ENCODE measurements at places on chromosomes 11 and 22.

GRCh38 chr22:35638410-35638809, 9.8 kb upstream of the APOL6 start:
- DNase-seq: no peak

GRCh38 chr22:23216461-23217170, 36.3 kb downstream of the BCR start:
- DNase-seq: no peak

- DNase-seq: no peak
Observed at GRCh38 chr22:29254286-29254660, 13.5 kb downstream of the RHBDD3 start.

DNA sequence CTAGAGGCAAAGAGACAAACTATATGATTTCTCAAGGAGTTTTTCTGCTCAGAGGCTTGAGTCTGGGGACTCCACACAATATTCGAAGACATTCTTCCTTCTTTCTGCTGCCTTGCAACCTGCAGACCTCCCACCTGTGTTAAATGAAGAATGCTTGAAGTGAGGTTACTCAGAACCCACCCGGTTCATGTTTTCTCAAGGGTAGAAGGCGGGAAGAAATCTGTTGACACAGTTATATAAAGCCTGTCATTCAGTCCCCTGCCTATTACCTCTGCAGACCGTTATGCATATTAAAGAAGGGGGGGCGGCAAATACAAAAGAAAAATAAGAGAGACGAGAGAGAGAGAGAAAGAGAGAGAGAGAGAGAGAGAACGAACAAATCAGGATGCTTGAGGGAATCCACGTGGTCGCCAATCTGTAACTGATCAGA, 2.2 kb upstream of the KMT2A start:
- no peak for DNase-seq

DNA sequence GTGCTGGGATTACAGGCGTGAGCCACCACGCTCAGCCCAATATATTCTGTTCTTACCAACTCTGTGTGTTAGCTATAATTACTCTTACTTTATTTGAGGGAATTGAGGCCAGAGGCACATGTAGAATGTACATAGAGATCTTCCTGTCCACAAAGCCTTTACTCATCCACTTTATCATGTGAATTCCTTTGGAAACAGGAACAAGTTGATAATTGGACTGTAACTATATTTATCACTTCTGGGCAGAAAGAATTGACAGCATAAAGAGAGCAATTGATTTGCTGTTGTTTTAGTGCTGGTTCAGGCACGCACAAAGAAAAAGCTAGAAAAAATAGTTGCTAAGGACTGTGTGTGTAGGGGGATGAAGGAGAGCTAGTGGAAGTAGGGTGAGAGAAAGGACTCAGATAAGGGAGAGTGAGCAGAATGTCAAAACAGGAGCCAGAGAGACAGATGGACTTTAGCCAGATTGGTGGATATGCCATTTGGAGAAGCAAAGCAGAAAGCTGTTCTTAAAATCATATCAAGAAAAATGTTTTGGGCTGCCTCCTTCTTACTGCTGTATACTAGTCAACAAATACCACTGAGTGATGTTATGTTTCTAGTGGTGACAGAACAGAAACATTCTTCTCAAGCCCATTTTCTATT, 929.8 kb upstream of the CNTN5 start:
- DNase-seq: no peak

GRCh38 chr22:46121523-46122287, 28.6 kb upstream of the PPARA start:
- no peak for DNase-seq

GRCh38 chr11:1819074-1819473, 15.7 kb upstream of the SYT8 start:
- no peak for DNase-seq

DNA sequence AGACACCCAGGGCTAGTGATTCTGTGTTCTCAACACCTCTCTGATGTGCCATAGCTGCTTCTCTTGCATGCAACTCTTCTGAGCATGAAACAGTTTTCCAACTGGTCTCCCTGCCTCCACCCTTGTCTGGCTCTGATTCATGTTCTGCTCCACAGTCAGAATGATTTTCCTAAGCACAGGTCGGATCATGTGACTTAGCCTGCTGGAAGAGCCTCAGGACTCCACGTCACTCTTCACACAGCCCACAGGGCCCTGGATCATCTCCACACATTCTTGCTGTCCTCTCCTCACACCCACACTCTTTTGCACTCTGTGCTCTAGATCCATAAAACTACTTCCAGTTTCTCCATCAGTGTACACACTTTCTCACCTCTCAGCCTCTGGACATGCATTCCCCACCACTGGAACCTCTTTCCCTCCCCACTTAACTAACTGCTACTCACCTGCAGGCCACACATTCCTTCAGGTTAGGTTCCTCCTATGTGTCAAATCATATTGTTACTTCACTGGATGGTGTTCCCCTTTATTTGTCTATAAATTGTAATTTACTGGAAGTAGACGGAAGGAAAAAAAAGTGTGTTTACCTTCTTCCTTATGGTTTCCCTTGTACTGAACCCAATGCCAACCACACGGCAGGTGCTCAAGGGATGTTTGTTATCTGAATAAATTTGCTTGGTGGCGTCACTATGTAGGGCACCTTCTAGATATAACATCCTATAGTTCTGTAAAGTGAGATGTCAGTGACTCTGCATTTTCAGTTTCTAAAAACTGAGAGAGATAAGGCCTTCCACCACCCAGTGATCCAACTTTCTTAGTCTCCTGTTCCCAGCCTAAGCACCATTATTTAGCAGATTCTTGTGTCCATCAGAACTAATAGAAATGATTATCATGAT, 133.7 kb downstream of the ETS1 start:
- peak; percentile 64 for DNase-seq

DNA sequence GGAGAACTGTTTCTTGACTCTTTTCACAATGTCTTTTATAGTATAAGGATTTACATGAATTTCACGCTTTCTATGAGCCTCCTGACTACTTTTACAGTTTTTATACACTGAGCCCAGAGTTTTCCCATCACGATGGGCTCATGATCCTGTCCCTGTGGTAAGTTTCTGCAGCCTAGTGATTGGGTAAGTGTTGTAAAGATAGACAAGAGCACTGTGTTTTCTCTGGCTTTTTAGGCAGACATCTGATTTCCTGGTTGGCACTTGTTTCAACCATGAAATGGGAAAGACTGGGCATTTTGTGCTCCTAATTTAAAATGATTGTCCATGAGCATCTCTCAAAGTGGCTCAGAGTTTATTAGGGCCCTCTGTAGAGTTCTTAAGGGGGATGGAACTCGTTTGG, 299.0 kb downstream of the FAT3 start:
- DNase-seq: no peak

- no peak for DNase-seq
Observed at GRCh38 chr11:119728211-119728626, 781 bp downstream of the NECTIN1 start.

DNA sequence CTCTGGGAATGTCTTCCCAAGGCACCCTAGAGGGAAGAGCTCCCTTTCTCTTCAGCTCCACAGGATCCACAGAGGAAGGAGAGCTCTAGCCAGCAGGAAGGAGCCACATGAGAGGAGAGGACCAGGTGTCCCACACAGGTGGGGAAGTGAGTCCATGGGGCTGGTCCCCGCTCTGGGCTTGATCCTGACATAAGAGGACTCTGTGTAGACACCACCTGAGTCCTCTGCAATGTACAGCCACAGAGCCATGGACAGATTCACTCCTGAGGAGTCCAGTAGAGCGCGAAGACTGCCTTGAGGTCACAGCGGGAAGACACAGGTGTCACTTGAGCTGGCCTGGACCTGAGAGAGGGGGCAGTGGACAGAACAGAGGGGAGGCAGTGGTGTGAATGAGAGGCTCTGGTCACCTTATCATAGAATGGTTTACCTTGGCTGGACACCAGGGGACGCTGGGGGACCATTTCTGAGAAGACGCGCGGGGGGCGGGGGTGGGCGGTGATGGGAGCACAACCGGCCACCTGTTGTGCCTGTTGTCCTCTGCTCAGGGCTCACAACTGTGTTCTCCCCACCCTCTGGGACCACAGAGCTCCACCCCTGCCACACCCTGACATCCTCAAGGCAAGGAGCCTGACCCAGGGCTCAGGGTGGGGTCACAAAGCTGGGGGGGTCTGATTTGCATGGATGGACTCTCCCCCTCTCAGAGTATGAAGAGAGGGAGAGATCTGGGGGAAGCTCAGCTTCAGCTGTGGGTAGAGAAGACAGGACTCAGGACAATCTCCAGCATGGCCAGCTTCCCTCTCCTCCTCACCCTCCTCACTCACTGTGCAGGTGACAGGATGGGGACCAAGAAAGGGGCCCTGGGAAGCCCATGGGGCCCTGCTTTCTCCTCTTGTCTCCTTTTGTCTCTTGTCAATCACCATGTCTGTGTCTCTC, 128.2 kb downstream of the ZNF280B start:
- DNase-seq: no peak

- no peak for DNase-seq
Observed at GRCh38 chr11:102389253-102389652, 42.2 kb downstream of the BIRC2 start.

- DNase-seq: no peak
Observed at GRCh38 chr11:73463359-73463758, 87.2 kb downstream of the RELT start.

- DNase-seq: no peak
Observed at GRCh38 chr11:62804310-62805075, 747 bp downstream of the NXF1 start.

DNA sequence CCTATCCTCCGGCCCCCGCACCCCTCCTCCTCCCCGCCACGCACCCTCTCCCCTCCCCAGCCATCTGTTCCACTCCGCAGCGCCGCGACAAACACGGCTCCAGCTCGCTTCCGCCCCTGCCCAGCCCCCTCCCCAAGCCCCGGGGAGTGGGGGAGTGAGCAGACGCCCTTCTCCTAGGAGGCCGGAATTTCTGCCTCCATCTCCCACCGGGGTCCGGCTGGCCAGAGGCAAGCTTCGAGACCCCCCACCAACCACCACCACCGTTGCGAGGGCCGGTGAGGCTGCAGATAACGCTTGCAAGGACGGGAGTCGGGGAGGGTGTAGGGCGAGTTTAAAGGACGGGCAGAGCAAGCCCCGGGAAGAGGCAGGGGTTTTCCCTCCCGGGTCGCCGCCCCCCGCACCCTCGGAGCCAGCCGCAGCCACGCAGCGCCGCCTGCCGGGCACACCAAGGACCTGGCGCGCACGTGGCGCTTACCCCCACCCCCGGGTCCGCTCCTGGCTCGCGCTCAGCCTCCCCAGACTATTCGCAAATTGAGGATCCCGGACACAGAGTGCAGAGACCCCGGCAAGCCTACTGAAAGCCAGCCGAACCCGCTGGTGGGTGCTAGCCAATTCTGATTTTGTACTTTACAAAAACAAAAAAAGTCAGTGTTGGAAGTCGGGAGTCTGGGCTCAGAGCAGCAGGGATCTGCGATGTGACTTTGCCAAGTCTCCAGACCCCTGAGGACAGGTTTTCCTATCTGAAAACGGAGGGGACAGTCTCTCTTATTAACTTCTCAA, 22.6 kb downstream of the RTN4RL2 start:
- no peak for DNase-seq

- peak; percentile 50 for DNase-seq
Observed at GRCh38 chr11:75896843-75897419, 81.9 kb downstream of the UVRAG start.

GRCh38 chr11:62404435-62404834, 14.4 kb upstream of the SCGB1A1 start:
- DNase-seq: no peak

GRCh38 chr11:124536520-124536919, 6.9 kb downstream of the OR8B12 start:
- no peak for DNase-seq

- DNase-seq: no peak
Observed at GRCh38 chr22:22948651-22949571, 61.3 kb downstream of the IGLL5 start.

GRCh38 chr11:72863916-72864315, 49.7 kb downstream of the ATG16L2 start:
- no peak for DNase-seq

- DNase-seq: no peak
Observed at GRCh38 chr22:20089977-20090729, 10.1 kb downstream of the DGCR8 start.

GRCh38 chr22:33049119-33049729, 9.0 kb downstream of the SYN3 start:
- DNase-seq: peak; percentile 18

DNA sequence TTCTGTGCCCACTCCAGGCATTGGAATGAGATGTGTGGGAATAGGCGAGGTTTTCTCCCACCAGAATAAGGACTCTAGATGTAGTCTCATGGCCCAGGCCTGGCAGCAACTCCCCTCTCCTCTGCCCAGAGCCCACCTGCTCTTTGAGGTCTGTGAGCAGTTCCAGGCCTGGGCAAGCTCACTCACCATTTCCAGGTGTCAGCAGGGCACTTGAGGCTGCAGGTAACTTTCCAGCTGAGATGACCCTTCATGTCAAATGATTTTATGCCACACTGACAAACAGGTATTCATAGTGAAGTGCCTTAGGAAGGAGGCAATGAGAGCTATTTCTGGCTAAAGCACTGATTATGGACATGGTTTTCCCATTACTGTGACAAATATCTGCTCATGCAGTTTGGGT, 123.3 kb upstream of the CCDC90B start:
- DNase-seq: no peak

DNA sequence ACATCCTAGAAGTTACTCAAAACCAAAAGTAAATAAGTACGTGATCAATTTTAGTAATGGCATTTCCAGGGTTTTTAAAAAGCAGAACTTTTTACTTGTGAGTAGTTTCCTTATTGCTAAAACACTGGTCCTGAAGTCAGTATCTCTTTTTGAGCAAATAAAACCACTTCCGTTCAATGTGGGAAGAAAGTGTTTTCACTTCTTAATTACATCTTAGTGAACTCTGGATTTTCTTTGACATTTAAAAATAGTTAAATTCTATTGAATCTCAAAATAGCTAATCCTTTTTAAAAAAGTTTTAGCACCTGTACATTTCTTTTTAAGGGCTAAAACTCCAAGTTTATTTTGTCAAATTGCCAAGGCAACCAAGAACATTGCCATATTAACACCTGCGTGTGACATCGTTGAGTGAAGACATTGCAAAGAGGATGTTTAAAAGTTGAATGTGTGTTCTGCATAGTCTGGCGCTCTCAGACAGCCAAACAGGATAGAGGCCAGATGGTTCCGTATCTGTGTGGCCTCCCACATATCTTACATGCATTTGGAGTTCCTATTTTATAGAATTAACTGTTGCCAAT, 17.2 kb upstream of the OR5B21 start:
- DNase-seq: no peak

GRCh38 chr11:68748061-68748460, 3.3 kb downstream of the TESMIN start:
- no peak for DNase-seq

DNA sequence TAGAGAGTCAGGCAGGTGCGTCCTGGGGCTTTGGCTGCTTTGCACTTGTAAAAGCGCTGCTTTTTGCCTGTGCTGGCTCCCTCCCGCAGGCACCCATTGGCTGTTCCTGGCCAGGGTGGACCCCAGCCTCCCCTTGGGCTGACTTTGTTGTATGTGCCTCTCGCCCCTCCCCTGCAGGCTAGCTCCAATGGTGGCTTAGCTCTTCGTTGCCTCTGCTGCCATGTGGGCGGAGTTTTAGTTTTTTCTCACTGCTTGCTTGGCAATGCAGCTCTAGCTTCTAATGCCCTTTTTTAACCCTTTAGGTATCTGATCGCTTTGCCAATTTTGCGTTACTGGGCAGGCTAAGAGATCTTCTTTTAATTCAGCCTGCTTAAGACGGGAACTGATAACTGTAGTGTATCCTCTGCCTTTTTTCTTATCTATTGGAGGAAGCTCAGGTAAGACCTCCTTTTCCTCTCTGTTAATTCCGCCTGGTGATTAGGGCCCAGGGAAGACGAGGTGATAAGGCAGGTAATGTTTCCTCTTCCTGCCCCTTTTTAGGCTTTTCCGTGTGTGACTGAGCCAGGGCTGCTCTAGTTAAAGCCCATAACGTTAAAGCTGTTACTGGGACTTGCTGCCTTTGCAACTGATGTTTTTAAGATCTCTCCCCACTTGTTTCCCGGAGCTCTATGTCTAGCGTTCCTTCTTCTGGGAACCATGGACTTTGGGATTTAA, 11.7 kb upstream of the GLYATL1 start:
- DNase-seq: peak; percentile 93
